ENCODE measurements at places on chromosomes 6 and 20.

GRCh38 chr6:31581434-31582229, 592 bp downstream of the LTB start:
- DNase-seq: no peak

DNA sequence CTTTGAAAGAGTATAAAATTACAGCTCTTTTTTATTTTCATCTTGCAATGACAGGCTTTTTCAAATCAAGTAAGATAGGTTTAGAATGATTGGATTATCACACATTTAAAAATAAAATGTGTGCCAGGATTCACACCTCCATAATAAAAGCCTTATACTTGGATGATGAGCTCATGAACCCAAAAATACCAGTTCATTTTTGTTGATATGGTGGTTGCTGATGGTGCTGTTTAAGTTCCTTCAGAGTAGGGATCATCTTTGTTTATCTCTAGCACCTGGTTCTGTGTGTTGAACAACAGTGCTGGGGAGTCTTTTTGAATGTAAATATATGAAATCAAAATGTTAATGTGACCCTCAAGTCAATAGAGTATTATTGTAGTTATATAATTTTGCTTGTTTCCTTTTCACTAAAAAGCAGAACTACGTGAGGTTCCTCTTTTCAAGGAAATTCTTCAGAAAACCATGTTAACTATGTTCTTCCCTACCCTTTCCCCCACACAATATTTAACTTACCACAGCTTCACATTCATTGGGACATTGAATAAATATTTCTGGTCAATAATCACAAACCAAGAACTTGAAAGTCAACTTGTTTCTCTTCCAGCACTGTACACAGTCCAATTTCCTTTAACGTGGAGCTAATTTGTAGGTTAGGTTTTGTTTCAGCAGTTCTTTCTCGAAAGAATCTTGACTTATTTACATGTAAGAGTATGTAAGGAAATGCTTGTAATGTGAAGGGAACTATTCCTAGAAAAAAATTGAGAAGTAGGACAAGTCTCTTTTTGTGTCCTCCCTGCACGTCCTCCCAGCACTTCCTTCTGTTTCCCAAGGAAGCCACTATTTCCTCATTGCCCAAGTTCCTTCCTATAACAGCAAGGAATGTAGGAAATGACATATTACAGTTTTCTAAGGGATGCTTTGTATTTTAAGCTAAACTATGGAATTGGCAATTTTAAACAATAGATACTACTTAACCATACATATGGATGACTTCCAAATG, 945.9 kb upstream of the CITED2 start:
- DNase-seq: peak; percentile 23

- no peak for DNase-seq
Measured at GRCh38 chr6:118930680-118931079, 4.3 kb downstream of the MCM9 start.

- no peak for DNase-seq
Measured at GRCh38 chr6:41477572-41477971, 68.6 kb upstream of the FOXP4 start.

- DNase-seq: peak; percentile 3
Measured at GRCh38 chr6:164640956-164641355, 668.4 kb downstream of the C6orf118 start.

GRCh38 chr20:62031462-62032092, 34.1 kb downstream of the TAF4 start:
- DNase-seq: no peak

Measured in M059J (cell line).